Esophagus mucosa (tissue), 1 donor: ENCODE measurements at places on chromosomes 6 and 20.

GRCh38 chr6:761997-762396, 69.1 kb upstream of the EXOC2 start:
- no peak for ATAC-seq

- no peak for ATAC-seq
Observed at GRCh38 chr6:100185615-100186014, 191.6 kb upstream of the MCHR2 start.

DNA sequence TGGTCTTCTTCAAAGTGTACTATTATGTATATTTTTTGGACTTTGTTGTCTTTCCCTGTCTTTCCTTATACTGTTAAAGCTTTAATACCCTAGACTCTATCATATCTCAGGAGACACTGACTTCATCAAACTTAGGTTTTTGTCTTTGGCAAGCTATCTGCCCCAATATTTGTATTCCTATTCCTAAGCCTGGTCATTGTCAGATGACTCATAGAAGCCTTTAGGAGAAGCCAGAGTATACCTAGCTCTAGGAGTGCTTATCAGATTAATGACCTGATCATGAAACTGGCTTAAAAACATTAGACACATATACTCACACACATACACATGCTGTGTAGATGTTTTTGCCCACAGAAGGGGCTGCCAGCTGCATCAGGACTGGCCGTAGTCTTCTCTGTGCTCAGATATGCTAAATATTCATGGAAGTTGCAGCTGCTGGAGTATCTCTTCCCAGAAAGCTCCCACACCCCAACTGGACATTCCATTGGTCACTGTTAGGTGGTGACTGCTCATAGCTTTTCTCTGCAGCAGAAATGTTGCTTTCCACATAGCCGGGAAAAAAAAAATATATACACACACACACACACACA, 102.0 kb downstream of the ANKS1A start:
- ATAC-seq: no peak

GRCh38 chr6:12369781-12370262, 79.7 kb downstream of the EDN1 start:
- ATAC-seq: no peak

- ATAC-seq: no peak
Observed at GRCh38 chr6:53758496-53758895, 36.3 kb upstream of the LRRC1 start.
